CD4-positive, alpha-beta T cell treated with Interleukin-6 for 4 hours (primary cell): ENCODE measurements at places on chromosomes 6 and 20.

DNA sequence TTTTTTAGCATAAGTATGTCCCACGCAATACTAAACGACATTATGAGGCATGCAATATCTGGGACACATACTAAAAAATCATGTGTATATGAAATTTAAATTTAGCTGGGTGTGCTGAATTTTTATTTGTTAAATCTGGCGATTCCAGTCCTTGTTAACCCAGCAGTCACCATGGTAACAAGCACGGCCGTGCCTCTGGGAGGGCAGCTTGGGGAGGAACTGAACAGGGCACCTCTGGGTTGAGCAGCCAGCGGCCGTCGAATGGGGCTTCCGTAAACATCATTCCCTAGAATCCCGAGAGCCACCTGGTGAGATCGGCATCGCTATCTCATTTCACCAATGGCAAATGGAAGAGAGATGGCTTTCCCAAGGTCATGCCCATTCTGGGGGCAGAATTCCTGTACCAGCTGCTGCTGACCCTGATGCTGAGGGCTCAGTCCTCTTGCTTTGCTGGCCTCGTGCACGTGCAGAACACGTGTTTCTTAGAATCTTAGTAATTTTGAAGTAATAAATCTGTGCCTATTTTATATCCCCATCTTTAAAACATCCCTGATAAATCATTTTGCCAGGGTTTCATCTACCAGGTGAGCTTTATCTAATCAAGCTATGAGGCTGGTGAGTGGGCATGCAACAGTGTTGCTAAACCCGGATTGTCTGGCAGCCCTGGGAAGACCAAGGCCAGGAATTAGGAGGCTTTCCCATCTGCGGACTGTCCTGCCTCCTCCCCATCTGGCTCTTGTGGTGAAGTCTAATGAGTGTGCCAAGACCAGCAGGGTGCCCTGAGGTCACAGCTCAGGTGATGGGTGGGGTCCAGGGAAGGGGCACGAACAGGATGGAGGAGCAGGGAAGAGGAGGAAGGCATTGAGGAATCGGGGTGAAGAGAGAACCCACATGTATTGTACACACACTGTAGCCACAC lies 85.1 kb downstream of the AGPAT4 start:
- DNase-seq = no peak

DNA sequence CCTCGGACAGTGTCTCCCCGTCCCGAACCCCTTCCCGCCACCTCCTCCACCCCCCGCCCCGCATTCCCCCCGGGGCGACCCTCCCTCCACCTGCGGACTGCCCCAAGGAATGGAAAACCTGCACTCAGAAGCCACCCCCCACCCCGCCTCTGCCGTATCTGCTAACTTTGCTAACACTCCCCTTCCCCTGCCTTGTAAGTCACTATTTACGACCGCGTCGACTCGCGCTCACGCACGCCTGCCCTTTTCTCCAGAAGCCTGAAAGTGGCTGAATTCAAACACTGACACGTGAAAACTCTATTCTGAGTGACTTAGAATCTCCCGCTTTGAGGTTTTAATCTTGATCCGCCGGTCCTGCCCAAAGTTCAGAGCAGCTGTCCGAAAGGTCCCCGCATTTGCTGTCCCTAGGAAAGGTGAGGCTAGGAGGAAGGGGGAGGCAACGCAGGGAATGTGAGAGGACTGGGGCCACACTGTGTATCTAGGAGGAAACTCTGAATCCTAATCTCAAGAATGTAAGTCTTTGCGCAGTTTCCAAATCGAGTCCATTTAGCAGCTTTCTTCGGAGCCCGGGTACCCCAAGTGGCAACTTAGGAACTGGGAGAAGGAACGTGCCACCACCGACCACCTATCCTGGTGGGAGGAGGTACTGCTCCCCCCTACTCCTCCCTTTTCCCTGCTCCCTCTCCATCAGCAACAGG lies 9.3 kb upstream of the POU3F2 start:
- no peak for DNase-seq

DNA sequence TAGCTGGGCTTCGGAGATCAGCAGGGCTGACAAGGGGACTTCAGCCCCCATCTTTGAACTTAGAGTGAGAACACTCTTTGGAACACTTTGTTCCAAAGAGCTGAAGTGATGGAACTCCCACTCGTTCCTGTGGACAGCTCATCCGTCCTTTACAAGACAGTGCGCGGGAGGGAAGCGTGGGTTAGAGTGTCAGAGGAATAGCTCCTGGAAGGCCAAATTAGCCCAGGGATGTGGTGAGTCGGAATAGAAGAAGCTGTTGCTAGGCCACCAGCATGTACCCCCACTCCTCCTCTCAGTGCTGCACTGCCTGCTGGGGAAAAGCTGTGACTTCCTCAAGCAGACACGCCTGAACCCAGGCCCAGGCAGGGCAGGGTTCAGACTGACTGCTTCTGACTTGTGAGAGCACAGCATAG lies 1.7 kb downstream of the SDCBP2 start:
- no peak for DNase-seq

DNA sequence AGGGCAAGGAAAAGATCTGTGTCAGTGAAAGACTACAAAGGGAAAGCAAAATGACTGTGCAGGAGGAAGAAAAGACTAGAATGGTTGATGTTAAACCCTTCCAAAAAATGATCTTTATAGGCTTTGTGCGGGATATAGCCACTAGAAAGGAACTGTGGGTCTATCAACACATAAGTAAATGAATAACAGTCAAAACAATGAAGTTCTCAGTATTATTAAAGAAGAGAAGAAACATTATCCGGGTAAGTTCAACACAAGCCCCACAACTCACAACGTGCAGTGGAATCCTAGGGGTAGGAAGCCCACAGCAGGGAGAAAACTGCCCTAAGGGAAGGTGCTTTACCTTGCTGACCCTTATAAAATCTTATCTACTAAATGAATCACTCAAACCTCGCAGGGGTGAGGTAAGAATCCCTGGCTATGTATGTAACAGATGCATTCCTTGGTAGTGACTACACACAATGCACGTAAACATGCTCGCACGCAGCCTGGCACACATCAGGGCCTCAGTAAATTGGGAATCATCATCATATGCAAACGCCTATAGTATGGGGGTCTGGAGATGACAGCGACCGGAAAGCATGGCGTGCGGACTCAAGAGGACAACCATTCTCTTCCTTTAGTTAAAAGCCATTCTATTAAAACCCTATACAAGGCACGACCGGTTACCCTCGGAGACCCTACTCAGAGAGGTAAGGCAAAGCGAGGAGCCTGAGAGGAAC lies 11.3 kb downstream of the TFAP2A start:
- DNase-seq = no peak

DNA sequence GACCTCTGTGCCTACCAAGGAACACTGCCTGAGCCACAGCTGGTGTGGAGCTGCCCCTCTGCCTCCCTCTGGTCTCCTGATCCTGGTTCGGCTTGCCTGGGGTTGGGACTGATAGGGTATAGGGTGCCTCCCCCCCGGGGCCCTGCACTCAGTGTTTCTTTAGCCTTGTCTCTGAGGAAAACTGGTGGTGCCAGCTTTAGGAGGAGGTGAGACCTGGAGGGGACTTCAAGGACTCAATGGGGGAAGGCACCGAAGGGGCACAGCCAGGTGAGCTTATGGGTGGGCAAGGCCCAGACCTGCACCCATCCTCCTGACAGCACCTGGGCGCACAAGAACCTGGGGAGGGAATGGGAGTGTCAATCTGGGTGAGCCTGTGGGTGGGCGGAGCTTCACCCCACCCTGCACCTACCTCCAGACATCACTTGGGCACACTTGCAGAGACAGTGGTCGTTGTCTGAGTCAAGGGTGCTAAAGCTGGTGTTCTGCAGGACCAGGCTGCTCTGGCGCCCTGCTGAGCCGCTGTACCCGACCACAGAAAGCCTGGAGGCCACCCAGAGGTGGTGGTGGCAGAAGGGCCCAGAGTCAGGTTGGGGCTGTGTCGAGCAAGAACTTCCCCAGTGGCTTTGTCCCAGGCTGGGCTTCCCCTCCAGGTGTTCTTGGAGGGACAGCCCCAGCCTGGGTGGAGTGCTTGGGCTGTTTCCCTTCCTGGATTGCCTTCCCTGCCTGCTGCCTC lies 40.5 kb downstream of the FAM110A start:
- DNase-seq = no peak
